ENCODE measurements at places on chromosomes 11 and 22.

- no peak for DNase-seq
Measured at GRCh38 chr11:78190871-78191538, 2.3 kb downstream of the USP35 start.

GRCh38 chr11:19242179-19242932 lies 1.6 kb upstream of the E2F8 start:
- DNase-seq: no peak

DNA sequence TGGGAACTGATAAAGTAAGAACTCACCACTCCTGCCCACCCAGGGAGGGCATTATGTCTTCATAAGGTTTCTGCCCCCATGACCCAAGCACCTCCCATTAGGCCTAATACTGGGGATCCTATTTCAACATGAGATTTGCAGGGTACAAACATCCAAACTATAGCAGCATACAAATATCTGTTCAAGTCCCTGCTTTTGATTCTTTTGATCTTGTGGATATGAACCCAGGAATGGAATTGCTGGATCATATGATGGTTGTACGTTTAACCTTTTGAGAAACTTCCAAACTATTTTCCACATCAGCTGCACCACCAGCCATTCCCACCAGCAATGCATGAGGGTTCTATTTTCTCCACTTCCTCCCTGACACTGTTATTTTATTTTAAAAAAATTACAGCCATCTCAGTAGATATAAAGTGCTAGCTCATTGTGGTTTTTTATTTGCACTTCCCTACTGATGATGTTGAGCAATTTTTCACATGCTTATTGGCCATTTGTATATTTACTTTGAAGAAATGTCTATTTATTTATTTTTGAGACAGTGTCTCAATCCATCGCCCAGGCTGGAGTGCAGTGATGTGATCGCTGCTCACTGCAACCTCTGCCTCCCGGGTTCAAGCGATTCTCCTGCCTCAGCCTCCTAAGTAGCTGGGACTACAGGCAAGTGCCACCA lies 7.1 kb upstream of the ATG16L2 start:
- DNase-seq: no peak

GRCh38 chr11:114496915-114497314 lies 57.6 kb downstream of the REXO2 start:
- no peak for DNase-seq

GRCh38 chr22:19798891-19799293 lies 38.3 kb downstream of the TBX1 start:
- DNase-seq: no peak

GRCh38 chr11:111776398-111777093 lies 10.4 kb upstream of the PPP2R1B start:
- DNase-seq: no peak

DNA sequence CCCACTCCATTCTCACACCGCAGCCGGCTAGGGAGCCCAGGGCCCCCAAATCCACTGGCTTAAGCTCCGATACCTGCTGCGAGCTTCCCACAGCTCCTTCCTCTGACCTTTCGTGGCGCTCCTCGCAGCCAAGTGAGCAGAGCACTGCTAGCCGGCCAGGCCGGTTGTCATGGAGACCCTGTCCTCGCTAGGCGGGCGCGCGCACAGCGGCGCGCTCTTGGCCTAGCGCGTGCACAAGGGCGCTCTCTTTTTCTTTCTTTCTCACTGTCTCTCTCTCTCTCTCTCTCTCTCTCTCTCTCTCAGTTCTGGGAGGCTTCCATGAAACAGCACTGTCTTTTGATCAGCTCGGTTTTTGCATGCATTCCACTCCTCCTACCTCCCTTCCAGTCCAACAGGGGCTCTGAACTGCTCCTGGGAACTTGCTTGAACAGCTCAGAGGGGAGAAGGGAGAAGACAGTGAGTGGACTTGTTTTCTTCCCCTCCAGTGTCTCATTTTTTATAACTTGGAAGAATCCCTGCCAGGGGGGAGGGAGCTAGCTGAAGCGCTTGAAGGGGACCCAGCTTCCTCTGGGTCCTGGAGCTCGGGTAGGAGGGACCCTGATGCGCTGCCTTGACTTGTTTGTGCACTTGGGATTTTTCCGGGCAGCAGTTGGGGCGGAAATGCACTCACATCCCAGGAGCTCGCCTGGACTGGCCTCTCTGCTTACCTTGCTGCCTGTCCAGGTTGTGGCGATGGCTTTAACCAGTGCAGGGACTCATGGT lies 100.3 kb upstream of the AKIP1 start:
- peak; percentile 83 for DNase-seq

DNA sequence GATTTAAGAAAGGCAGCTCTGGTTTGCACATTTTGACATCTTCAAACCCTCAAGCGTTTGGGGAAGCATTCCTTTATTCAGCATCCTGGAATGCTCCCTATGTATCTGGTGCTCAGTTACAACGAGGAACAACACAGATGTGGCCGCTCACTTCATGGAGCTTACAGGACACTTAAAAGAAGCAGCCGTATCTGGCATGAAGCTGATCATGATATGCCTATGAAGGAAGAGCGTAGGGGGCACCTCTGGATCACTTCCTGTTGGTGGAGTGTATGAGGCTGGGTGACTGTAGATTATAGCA lies 72.3 kb upstream of the TP53I11 start:
- no peak for DNase-seq

DNA sequence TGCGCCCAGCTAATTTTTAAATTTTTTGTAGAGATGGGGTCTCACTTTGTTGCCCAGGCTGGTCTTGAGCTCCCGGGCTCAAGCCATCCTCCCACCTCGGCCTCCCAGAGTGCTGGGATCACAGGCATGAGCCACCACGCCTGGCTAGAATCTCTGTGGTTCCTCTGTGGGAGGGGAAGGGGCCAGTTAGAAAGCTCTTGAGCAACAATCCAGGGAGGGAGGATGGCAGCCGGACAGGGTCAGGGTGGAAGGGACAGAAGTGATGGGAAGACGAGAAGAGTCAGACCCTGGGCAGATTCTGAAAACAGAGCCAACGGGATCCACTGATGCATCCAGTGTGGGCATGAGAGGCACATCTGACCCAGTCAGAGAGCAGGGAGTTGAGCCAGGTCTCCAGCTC lies 38.9 kb upstream of the MN1 start:
- DNase-seq: no peak

GRCh38 chr11:10272132-10272531 lies 21.9 kb downstream of the SBF2 start:
- no peak for DNase-seq

- no peak for DNase-seq
Measured at GRCh38 chr11:17781221-17781620, 46.6 kb downstream of the KCNC1 start.

- no peak for DNase-seq
Measured at GRCh38 chr11:5348551-5349194, 2.6 kb upstream of the OR51B6 start.

DNA sequence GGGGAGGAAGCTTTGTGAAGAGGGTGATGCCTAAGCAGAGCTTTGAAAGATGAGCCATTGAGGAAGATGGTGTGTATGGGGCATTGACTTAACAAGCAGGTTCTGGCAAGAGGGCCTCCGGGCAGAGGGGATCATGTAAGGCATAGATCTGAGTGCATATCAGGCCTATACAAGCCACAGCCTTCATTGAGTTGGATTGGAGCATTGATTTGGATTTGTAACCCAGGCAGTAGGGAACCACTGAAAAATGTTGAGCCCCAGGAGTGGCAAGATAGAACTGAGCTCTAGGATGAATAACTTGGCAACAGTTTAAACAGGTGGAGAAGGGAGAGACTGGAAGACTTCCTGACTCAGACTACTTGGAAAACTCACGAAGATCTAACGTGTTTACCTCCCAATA lies 21.4 kb downstream of the PANX1 start:
- no peak for DNase-seq

DNA sequence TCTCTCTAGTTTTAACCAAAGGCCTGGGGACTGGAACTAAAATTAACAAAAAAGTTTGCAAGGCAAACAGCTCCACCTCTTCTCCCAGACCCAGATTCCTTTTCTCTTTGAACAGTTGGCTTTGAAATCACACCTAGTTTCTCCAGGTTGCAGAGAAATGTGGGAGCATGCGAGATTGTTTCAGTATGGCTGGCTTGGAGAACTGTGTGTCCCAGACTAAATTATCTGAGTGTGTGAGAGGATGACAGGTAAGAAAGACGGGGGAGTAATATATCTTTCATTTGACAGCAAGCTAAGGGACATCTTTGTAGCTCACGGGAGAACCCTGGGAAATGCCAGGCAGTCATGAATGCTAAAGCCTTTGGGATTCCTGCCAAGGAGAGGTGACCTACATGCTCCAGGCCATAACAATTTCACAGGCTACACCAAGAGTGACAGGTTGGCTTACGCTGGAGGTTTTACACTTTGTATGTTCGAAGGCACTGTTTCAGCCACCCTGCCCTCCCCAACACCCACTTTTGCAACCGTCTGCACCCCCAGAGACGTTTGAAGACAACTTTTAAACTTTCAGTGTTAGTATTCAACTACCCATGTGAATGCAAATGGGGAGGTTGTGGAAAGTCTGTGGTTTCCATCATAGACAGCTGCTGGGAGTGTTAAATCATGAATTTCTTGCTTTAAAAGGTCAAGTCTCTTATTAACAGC lies 109.3 kb upstream of the SNX19 start:
- DNase-seq: no peak

GRCh38 chr11:44559207-44559939 lies 6.1 kb upstream of the CD82 start:
- no peak for DNase-seq

- no peak for DNase-seq
Measured at GRCh38 chr11:108210441-108210840, 12.0 kb downstream of the NPAT start.
